ENCODE measurements at places on chromosomes 7 and 10.

- no peak for DNase-seq
Observed at GRCh38 chr7:23811540-23811939, 101.5 kb downstream of the STK31 start.

DNA sequence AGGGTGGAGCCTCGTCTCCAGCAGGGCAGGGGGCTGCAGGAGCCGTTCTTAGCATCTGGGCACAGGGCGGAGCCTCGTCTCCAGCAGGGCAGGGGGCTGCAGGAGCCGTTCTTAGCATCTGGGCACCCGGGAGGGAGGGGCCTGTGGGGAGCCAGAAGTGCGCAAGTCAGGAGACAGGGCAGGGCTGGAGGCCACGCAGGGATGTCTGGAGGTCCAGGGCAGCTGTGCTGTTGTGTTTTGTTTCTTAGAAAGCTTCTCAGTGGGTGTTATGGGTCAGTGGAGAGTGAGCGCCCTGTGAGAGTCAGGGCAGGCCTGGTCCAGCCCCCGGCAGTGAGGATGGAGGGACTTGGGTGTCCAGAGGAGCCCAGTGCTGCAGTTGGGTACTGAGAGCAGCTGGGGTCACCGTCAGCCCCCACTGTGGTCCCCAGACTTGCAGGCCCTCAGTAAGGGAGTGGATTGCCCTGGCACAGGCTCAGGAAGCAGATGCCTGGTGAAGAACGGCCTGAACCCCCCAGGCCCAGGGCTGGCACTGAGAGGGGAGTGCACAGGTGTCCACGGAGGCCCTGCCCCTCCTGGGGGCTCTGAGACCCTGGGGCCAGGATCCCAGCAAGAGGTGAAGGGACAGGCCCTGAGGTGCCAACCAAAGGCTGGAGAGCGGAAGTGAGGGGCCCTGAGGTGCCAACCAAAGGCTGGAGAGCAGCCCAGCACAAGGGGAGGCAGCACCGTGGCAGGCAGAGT, 29.8 kb downstream of the FAM20C start:
- DNase-seq: no peak

GRCh38 chr10:102001435-102002068, 54.4 kb downstream of the ARMH3 start:
- DNase-seq: no peak

GRCh38 chr10:19658622-19659233, 157.5 kb upstream of the PLXDC2 start:
- DNase-seq: no peak
